ENCODE measurements at places on chromosomes 7 and 10.

DNA sequence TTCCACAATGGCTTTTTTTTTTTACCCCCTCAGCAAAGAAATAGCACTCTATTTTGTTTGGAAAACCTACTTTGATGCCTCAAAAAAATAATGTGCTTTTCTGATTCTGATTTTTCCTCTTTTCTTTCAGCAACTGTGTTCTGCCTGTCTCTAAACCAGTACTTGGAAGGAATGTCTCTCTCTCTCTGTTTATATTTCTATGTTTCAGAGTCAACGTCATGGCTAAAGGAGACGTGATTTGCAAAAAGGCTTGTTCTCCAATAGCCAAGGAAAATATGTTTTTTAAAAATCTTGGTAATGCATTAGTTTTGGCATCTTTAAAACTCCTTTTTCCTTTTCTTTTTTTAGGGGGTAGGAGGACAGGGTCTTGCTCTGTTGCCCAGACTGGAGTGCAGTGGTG, 56.0 kb upstream of the SDK1 start:
- DNase-seq, result no peak

DNA sequence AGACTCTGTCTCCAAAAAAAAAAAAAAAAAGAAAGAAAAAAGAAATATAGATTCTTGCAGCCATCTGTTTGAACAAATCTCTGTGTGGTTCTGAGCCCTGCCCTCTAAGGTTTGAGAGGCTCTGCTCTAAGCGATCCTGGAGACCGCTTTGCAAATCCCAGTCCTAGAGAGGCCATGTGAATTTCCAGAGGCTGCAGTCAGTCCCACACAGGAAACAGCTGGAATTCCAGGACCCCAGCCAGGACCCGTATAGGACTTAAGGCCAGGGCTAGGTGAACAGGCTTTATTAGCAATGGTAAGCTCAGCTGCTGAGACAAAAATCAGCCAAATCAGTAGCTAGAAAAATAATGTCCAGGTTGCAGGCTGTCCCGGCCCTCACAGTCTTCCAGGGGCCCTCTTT, 154.8 kb downstream of the RPS24 start:
- no peak for DNase-seq

DNA sequence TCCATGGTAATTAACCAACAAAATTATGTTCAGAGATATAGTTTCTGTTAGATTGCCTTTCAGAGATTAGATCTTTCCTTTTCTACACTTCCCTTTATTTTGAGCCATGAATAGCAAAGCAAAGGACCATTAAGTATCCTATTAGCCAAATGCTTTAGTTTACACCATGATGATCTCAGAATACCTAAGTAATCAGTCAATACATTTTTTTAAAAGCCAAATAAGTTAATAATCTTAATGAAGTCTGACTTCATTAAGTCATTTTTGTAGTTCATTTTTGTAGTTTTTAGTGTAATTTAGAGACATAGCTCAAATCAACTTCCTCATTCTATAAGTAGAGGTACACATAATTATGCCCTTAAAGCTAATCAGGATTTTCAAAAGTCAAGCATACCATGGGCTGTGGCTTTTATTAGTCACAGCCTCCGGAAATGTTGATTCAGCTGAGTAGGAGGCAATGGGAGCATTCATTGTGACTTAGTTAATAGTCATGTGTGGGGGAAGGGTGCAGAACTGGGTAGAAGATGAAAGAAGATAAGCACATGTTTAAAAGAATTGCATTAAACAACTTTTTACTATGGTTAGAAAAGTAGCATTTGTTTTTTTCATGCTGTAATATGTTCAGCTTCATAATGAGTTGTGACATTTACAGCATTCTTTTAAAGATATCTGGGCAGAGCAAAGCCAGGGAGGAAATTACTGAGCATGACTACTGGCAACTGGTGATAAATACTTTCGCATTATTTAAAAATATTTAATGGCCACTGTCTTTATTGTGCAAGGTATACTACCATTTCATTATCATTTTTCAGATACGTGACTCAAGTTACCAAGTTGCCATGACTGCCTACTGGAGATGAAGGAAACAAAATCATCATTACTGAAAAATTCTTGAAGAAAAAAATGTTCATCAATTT, 57.3 kb upstream of the CCDC71L start:
- peak; percentile 87 for DNase-seq

DNA sequence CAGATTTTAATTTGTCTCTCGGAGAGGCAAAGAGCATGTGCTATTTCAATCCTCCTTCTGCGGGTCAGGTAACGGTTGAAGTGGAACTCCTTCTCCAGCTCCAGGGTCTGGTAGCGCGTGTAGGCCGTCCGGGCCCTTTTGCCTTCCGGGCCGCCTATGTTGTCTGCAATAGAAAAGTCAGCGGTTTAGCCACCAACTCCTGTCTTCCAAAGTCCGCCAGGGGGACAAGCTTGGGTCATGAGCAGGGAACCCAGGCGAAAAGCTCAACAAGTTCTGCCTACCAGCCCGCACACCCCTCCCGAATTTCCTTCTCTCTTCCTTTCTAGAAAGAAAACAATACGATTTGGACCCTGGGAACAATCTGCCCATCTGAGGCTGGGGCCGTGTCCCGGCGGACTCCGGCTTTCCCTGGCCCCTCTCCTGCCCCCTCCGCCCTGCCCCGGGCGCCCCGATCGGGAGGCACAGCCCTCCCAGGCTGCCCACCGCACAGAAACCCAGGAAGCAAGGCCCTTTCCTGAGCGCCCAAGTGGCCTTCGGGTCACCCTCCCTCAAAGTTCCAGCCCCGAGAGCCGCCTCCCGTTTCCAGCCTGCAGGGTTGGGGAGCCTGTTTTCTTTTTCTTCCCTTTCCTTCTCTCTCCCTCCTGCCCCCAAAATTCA, 1.4 kb downstream of the HOXA5 start:
- DNase-seq, result no peak

DNA sequence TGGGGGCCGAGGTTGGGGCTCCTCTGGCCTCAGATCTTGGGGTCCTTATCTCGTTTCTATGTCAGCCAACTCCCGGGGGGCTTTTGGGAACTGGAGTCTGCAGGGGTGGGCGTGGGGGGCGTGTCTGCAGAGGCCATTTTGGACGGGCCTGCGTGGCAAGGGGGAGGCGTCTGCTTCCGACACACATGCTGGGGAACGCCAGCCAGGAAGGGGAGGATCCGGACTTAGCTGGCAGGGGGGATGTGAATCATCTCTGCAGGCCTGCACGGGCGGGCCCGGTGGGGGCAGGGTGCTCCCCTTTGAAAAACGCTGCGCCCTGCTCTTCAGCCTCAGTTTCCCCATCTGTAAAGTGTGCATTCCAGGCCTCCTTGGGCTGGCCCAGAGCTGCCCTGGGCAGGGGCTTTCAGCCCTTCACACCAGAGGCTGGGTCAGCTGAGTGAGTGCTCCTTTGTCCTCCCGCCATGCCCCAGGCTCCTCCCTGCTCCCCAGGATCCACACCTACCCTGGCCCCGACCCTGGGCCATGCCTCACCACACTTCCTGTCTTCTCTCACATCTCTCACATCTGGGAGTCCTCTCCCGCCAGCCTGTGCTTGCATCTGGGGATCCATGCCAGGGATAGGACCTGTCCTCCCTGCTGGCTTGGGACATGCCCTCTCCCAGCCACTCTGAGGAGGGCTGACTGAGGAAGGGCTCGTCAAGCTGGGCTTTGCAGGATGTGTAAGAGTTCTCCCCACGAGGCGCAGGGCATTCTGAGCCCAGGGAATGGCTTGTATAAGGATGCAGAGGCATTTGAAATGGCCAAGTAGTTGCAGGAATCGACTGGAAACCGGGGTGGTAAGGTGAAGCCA, 172.6 kb upstream of the TNRC18 start:
- peak; percentile 71 for DNase-seq

DNA sequence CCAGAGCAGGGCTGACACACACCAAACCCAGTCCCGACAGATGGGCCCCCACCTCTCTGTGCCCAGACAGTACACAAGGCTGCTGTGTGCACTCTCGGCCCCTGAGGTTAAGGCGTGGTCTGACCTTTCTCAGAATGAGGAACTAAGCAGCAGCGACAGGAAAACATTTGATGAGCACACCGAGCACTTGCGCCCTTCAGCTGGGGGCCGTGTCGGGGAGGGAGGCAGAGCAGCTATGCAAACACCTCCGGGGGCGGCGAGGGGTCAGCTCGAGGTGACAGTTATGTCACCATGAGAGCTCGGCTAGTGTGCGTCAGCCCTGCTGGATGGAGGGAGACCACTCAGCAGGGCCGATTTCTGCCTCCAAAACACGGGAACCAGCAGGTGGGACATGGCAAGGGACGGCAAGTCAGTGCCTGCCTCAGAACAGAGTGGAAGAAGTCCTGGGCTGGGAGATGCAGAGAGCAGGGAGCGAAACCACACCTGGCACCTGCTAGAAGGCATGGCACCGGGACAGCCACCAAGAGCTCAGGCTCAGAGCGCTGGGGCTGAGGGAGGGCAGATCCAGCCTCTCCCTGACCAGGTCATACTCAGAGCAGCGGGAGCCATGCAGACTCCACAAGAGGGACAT, 57.4 kb downstream of the CHST15 start:
- DNase-seq, result no peak

DNA sequence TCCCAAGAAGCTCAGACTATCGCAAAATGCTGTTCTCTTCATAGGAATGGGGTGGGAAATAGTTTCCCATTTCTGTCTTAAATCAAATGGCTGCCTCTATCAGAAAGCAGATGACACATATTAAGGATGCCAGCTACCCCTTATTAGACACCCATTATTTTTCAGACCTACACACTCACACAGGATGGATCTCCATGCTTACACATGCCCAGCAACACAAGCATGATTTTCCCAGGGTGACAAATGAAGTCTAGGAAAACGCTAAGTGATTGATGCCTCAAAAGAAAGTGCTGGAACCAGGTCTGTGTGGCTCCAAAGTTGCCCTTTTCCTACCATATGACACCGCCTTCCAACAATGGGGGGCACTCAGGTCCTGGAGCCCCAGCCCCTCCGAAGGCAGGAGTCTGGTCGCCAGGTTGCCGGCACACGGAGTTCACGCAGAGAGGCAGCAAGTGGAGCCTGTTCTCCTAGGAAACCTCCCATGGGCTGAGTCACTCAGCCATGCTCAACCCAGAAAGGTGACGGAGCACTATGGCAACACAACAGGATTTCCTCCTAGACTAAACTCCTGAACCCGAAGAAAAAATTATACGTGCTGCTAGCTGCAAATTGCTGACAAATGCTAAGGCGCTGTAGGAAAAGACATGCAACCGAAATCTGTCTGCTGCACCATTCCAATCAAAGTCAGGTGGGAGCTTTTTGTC, 19.8 kb downstream of the VOPP1 start:
- no peak for DNase-seq

DNA sequence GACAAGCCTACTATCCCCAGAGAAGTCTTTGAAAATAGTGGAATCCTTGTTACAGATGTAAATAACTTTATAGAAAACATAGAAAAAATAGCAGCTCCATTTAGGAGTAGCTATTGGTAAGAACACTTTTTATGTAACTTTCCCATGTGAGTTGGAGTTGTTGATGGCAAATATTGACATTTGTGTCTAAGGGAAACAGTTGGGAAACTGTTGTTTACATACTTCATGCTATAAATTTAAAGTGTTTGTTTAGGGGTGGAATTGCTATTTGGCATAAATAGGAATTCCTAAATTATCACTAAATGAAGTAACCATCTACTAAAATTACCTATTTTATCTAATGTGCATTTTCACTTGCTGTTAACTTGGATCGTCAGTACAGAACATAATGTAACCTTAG, 50.7 kb downstream of the GDI2 start:
- no peak for DNase-seq

DNA sequence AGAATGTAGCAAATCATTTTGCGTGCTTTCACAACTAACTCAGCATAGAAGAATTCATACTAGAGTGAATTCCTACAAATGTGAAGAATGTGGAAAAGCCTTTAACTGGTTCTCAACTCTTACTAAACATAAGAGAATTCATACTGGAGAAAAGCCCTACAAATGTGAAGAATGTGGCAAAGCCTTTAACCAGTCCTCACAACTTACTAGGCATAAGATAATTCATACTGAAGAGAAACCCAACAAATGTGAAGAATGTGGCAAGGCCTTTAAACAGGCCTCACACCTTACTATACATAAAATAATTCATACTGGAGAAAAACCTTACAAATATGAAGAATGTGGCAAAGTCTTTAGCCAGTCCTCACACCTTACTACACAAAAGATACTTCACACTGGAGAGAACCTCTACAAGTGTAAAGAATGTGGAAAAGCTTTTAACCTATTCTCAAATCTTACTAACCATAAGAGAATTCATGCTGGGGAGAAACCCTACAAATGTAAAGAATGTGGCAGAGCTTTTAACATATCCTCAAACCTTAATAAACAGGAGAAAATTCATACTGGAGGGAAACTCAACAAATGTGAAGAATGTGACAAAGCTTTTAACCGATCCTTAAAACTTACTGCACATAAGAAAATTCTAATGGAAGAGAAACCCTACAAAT, 40.8 kb downstream of the ZNF107 start:
- no peak for DNase-seq

DNA sequence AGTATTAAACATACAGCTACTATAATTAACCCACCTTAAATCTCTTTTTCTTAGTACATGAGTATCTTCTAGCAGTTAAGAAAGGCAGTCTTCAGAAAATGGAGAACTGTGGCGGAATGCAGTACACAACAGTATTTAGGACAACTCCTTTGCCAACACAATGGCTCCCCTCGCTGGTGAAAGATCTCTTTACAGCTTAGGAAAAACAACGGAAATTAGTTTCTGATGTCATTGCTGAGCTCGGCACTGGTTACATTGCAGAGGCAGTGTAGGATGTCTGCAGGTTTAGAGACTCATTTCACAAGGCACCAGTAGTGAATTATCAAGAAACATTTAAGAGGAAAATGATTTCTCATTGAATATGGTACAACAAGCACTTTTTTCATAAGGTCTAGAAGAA, 43.4 kb downstream of the GLRX3 start:
- DNase-seq, result peak; percentile 24

- no peak for DNase-seq
Observed at GRCh38 chr7:71636329-71636728, 504.4 kb downstream of the GALNT17 start.

GRCh38 chr7:68224041-68224741, 1227.6 kb downstream of the TYW1 start:
- no peak for DNase-seq

DNA sequence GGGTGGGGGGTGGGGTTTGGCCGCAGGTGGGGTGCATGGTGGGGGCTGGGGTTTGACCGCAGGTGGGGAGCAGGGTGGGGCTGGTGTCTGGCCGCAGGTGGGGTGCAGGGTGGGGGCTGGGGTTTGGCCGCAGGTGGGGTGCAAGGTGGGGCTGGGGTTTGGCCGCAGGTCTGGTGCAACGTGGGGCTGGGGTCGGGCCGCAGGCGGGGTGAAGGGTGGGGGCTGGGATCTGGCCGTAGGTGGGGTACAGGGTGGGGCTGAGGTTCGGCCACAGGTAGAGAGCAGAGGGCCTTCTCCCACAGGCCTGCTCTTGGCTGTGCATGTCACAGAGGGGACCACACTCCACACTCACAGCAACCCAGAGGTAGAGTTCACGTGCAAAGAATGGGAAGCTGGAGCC, 586.6 kb downstream of the PTPRN2 start:
- no peak for DNase-seq

DNA sequence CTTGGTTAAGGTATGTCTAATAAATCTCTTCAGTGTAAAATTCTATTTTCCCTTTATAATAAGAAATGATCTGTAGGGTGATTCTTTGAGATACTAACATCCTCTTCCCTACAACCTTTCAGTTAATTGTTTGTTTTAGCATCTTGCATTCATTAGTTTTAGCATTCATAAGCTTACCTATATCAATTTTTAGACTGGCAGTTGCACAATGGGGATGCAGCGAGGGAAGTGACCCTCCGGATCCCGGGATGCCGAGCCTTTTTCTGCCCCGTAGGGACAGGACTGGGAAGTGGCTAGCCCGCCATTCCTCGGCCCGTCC, 508 bp upstream of the KIF20B start:
- DNase-seq, result no peak

GRCh38 chr7:20214921-20215669, 2.1 kb downstream of the MACC1 start:
- DNase-seq, result no peak

- DNase-seq, result no peak
Observed at GRCh38 chr10:97184971-97185325, 811 bp downstream of the SLIT1 start.

Measured in HCT116 (cell line).